GM19239 (cell line): ENCODE measurements at places on chromosomes 1 and 21.

GRCh38 chr21:35232545-35233176 lies 183.6 kb upstream of the RUNX1 start:
- no peak for DNase-seq

DNA sequence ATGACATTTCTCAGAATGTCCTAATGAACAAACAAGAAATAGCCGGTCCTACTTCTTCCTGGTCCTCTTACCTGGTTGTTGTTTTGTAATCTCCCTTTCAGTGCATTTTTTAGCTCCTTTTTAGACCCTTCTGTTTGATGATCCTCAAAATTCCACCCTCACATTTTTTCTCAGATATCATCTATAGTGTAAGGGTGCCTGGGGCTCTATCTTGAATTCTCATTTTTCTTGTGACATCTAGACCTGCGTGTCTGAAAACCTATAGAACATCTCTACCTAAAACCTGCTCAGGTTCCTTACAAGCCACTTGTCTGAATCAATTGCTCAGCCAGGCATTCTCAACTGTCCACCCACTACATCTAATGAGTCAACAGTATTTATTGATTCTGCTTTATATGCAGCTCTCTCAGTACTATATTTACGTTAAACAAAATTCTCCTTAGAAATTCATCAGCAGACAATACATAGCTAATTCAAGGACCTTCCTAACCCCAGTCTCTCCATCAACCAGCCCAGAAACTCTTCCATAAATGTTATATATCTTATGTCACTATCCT lies 36.5 kb upstream of the USH2A start:
- no peak for DNase-seq

DNA sequence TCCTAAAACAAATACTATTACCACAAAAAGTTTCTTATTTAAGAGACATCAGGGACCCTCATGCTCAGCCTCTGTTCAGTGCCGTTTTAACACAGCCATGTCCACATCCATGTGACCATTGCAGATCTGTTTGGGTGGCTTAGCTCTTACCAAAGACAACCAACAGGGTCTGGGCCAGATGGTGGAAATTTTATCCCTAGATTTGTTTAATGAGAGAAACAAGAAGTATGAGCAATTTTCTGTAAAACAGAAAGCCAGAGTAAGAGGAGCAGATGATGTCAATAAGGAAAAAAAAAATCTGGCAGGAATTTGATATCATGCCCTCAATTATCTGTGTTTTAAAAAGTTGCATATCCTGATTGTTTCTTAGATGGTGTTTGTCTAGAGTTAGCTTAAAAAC lies 299.9 kb downstream of the TM2D1 start:
- no peak for DNase-seq

GRCh38 chr1:222251847-222252246 lies 296.1 kb downstream of the HHIPL2 start:
- no peak for DNase-seq

- DNase-seq: no peak
These were observed 96.7 kb downstream of the UCK2 start for GRCh38 chr1:165924117-165924516.

- DNase-seq: no peak
These were observed 46.5 kb upstream of the KIF26B start for GRCh38 chr1:245108246-245108645.

DNA sequence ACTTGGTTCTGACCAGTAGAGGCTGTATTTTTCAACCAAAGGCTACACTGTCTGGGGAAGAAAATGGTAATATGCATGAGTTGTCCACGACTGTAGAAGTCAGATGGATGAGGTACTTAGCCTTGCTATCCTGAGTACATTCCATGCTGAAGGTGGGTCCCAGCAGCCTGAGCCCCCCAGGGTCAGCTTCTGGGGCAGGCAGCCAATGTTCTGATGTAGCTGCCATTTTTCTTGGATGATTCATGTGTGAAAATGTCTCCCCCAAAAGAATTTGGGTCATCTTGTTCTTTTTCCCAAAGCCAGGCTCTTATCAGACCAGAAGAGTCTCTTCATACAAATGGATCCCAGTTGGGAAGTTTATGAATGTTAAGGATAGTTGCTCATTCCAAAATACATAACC lies 172.2 kb upstream of the UBE2U start:
- no peak for DNase-seq

DNA sequence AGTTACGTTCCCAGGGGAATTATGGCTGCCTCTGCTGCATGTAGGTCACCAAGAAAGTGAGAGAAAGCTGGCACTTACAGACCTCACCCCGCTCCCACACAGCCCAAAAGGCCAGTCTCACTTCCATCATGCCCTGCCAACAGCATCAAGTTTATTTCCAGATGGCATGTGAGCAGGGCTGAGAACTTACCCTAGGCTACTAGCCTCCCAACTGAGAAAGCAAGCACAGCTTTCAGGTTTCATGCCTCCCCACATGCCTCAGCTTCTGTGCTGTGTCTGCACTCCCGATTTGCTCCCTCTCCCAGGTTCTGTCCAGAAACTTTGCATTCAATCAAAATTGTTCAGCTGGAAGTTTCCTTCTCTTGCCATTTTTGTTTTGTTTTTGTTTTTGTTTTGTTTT lies 59.1 kb upstream of the CRB1 start:
- DNase-seq: no peak

GRCh38 chr1:223221686-223222085 lies 78.6 kb upstream of the TLR5 start:
- DNase-seq: no peak

DNA sequence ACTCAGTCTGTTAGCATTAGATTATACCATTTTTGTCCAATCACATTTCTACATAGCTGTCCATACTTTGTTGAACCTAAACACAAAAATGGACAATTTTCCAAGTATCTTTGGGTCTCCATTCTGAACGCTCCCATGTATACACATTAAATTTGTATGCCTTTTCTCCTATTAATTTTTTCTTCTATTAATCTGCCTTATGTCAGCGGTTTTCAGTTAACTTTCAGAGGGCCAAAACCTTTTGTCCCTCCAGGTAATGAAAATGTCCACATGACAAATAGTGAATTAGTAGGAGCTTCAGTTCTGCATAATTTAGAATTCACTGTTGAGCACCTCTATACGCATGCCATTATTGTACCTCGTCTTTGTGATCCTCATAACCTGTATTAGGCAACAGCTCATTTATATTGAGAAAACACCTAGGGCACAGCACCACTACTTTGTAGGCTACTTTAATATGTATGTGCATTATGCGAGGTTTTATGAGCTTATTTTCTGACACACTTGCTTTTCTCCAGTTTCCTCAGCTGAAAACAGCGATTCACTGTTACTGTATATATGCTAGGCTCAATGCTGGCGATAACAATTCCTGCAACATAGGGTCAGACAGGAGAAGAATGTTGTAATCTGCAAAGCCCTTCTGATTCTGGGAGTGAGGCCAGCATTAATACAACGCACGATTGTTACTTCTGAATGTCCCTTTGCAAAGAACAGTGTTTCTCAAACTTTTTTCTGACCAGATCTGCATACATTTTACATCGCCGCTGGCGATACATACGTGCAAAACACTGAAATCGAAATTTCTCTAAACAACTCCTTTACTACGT lies 1.1 kb upstream of the ABCD3 start:
- no peak for DNase-seq

DNA sequence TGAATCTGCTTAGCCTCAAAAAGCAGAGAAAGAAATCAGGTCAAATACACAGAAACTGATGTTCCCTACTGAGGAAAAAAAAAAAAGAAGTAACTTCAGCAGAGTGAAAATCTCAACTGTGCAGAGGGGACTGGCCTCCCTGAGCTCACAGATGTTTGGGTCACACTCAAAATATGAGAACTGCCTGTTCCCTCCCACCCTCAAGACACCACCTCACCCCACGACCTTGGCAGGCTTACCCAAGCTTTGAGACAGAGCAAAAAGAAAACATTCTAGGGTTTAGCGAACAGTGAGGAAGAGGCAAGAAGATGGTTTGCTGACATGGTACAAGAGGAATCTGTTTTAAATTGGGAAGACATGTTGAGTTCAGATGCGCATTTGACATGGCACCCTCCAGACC lies 48.8 kb downstream of the NID1 start:
- DNase-seq: no peak

GRCh38 chr1:242178924-242179708 lies 180.2 kb upstream of the MAP1LC3C start:
- DNase-seq: no peak

DNA sequence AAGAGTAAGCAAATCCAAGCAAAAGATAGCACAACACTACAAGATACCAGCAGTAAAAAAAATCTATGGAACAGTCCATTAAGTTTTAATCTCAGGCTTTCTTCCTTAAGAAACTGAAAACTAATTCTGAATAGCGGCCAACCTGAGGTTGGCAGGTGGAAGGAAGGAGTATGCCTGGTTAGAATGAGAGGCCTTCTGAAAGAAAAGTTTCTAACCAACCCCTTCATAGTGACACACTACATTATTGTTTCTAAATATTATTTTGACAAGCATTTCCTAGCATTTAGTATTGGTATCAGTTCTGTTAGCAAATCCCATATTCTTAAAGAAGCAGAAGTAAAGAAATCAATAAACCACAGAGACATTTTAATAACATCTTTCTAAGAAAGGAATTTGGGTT lies 205.7 kb upstream of the PTBP2 start:
- no peak for DNase-seq

- no peak for DNase-seq
These were observed at the start of gene SPTA1 for GRCh38 chr1:158686111-158687009. Gene SPTA1, minus strand, starts transcription at chr1:158686715. Its CDS starts 198 bp downstream, at chr1:158686517.

- no peak for DNase-seq
These were observed 247.5 kb downstream of the USH2A start for GRCh38 chr1:216175714-216176113.

DNA sequence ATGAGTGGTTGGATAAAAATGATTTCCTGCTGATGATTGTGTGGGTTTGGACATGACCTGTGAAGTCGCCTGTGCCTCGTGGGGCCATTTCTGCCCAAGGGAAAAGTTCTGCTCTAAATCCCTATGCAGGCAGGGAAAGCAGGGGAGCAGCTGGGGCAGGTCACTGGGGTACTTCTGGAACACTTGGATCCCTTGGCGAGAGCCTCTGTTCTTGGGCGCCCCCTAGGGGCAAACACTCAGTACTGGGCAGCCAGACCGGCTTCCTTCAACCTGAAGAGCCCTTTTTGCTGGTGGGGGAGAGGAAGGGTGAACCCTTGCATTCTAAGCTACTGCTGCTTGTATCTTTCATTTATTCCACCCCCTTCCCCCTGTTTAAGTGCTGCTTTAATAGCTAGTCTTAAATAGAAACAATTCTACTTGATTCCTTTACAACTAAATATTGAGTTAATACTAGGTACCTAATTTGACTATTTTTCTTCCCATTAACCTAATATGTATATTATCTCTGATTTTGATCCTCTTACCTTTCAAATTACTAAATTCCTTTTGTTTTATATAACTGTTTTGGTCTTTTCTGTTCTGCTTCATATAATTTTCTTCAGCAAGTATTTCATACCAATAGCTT lies 5.1 kb upstream of the CLEC20A start:
- peak; percentile 84 for DNase-seq

DNA sequence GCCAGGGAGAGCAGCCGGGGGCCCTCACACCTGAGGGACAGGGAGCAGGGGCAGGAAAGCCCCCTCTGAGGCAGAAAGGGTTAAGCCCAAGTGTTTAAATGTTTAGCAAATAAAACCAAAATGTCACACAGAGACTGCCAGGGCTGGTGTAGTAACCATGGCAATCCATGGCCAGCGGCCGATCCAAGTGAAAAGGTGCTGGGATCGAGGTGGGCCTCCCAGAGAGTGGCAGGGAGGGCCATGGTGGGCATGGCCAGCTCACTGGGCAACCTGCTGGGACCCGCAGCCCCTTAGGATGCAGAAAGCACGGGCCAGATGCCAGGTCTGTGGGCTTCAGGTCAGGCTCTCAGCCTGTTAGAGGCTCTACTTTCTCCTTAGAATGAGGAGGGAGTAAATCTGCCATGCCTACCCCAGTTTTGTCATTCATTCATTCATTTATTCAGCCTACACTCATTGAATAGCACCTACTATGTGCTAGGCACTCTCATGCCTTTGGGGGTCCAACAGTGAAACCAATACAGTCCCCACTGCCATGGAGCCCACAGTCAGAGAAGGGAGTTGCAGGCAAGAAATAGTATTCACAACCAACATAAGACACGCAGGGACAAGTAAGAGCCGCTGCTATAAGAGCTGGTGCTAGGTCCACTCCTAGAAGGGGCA lies 56.1 kb downstream of the KCNN3 start:
- no peak for DNase-seq

DNA sequence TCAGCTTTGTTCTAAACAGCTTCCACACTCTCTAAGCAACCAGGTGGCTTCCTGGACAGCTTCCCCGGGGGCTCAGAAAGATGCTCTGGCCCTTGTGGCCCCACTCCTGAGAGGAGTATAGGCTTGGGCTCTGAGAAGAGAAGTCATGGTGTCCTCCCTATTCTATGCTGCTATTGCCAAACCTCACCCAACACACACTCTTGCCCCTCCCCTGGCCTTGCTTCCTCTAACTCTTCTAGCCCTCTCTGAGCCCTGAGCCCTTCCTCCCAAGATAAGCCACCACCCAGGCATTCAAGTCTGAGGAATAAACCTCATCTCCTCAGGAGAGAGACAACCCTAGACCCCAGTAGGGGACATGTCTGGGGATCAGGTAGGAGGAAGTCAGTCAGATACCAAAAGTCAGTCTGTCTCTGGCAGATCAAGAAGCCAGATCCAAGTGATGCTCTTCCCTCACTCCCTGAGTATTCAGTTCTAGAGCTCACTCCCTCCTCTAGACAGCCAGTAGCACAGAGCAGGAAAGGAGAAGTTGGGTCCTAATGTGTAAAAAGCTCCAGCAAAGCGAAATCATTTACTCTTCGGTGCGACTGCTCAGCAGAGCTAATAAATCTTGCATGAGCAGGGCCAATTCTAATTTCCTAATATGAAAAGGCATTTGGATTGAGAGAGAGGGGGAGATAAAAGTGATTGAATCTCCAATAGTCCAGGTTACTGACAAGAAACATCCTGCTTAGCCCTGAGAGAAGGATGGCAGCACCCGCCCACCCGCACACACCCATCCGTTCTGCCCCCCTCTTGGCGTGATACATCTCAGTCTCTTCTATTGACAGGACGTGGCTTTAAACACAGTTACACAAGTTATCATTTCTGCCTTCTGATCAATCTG lies 50.5 kb downstream of the DMAP1 start:
- DNase-seq: no peak

DNA sequence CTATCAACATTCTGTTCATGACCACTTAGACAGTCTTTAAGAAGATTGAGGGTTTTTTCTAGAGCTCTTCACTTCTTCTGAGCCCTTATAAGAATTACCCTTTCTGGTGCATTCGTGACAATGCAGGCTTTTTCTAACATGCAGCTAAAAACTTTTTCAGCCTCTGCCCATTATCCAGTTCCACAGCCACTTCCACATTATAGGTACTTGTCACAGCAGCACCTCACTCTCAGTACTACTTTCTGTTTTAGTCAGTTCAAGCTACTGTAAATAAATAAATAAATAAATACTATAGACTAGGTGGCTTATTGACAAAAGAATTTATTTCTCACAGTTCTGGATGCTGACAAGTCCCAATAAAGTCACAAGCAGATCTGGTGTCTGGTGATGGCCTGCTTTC lies 284.4 kb upstream of the PKN2 start:
- no peak for DNase-seq

- DNase-seq: no peak
These were observed 26.9 kb downstream of the SORT1 start for GRCh38 chr1:109370712-109371340.
